ENCODE measurements at places on chromosomes 1 and 21. TPM values are rescaled to one million over a fixed set of nuclear protein-coding genes. Genes with fewer than 3 reads are reported as not detected.

Gene HPDL
- 1.5 TPM for total RNA-seq

Gene LCE1D
- not detected for total RNA-seq

Gene PADI4
- total RNA-seq: 2.8 TPM

Gene ANKRD45
- total RNA-seq: 1.7 TPM

DNA sequence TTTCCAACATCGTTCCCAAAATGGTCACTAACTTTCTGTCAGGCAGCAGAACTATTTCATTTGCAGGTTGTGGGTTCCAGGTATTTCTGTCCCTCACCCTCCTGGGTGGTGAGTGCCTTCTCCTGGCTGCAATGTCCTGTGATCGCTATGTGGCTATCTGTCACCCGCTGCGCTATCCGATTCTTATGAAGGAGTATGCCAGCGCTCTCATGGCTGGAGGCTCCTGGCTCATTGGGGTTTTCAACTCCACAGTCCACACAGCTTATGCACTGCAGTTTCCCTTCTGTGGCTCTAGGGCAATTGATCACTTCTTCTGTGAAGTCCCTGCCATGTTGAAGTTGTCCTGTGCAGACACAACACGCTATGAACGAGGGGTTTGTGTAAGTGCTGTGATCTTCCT is 9.3 kb downstream of the OR2AJ1 start:
- H3K4me1 ChIP-seq: no peaks in the 10 kb centered on the region
- no peaks in the 10 kb centered on the region for H3K27me3 ChIP-seq
- no peak overlapping the region for H3K4me3 ChIP-seq
- H3K36me3 ChIP-seq: no peaks in the 10 kb centered on the region

- DNase-seq: peak; percentile 80
- peaks cover 49% of the 10 kb centered on the region for H3K27me3 ChIP-seq
- H3K27ac ChIP-seq: no peak overlapping the region
- no peaks in the 10 kb centered on the region for H3K4me1 ChIP-seq
- no peaks in the 10 kb centered on the region for H3K36me3 ChIP-seq
- H3K4me3 ChIP-seq: no peak overlapping the region
These were observed 3.1 kb downstream of the BACE2 start for GRCh38 chr21:41170859-41171609.
